Amniotic stem cell (primary cell): ENCODE measurements at places on chromosomes 2 and 18.
A peak's percentile ranks its signal among the peaks of the same experiment; 100 is the strongest.

DNA sequence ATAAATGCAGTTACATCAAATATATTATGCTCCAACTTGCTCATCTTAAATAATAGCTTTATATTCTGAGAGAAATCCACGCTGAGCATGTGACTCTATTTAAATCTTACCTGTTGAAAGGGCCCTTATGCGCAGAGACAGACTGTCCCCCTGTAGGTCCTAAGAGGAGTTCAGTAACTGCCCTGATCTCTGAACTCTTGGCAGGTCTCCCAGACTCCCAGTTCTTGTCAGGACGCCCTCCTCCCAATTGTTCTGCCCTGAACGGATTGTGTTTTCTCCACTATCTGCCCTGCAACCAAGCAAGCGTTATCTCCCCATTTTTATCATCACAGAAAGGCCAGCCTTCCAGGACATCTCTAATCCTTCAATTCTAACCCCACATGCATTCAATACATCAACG, 954.6 kb downstream of the TSN start:
- no peak for DNase-seq

DNA sequence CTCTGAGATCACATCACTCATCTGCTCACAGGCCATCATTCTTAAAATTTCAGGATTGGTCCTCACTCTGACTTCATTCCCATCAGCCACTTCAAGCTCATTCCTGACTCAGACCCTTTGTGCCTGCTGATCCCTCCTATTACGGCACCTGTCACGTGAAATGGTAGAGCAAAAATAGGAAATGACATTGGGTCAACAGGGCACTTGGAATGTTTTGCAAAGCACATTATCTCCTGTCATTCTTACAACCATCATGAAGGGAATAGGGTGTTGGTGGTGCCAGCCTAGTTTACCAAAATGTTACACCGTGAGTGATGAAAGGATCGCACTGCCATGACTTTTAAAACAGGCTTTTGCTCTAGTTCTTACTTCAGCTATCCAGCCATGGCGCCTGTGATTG, 61.1 kb downstream of the EIF5B start:
- no peak for DNase-seq

DNA sequence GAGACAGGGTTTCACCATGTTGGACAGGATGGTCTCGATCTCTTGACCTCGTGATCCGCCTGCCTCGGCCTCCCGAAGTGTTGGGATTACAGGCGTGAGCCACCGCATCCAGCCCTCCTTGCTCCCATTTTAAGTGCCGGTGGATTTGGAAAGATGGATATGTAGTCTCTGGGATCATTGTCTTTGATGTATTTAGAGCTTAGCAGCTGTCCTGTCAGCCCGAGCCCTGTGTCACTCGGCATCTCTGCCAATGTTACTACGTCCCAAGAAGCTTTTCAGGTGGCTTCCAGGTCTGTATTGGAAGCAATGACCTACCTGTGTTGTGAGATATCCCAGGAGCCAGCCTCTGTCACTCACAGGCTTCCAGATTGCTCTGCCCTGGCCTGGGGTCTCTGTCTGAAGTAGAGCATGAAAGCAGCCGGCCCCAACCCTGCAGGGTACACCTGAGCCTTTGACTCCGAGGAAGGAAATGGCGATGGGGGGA, 35.3 kb downstream of the MAP4K4 start:
- DNase-seq: no peak

GRCh38 chr2:1618191-1618961, 125.9 kb downstream of the PXDN start:
- DNase-seq: no peak

DNA sequence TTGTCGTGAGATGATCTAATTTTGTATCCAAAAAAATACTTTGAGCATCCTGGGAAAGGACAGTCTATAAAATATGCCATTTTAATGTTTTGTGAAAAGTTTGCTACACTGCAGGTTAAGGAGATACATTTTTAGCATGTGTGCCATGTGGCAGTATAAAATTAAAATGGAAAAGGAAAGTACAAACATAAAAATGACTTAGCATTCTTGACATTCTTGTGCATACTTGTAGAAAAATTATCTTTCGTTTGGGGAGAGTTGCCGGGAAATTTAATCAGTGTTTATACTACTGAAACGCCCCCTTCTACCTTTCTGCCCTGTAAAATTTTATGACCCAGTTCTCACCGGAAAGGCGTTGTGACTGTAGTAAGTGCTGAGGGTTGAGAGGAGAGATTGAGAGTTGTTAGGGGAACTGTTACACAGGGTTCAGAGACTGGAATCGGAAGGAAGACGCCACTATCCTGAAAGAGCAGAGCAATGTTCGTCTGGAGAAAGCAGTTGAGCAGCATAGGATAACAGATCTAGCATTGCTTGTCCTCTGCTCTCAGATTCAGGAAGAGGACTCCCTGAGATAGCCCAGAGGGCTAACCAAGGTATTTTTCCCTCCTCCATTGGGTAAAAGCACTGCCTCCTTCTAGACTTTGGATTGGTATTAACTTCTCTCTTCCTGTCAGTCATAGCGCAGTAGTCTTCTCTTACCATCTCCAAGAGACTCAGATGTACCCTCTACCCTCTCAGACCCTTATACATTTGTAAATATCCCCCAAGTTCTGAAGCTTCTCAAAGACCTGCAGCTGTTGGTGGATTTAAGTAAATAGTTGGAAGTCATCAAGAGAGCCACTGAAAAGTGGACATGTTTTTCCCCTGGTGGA, 2.7 kb downstream of the CDH20 start:
- DNase-seq: no peak

GRCh38 chr2:175107146-175107545, 60.9 kb downstream of the ATF2 start:
- no peak for DNase-seq

DNA sequence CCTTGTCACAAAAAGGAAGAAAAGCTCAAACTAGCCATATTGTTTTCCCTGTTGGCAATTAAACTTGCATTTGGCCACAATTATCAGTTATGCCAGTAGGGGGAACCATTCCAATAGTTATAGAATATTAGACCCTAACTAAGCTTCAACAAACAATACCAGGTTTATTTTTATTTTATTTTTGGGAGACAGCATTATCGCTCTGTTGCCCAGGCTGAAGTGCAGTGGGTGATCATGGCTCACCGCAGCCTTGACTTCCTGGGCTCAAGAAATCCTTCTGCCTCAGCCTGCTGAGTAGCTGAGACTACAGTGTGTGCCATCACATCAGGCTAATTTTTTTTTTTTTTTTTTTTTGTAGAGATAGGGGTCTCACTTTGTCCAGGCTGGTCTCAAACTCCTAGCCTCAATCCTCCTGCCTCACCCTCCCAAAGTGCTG, 102.1 kb downstream of the ATAD2B start:
- peak; percentile 32 for DNase-seq

DNA sequence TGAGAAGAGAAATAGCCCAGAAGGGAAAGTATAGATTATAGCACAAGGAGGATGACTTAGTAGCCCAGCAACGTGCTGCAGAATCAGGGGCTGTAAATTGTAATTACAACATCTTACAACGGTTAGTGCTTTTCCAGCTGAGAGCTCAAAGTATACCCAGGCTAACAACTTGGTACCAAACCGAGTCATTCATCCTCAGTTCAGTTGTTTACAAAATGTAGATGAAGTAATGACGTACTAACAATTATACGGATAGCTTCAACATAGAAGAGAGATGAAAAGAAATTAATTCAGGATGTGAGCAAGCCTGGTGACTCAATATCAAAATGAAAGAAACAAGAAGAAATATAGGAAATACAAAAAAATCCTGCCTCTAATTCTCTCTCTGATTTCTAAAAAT, 99.2 kb downstream of the DYNAP start:
- DNase-seq: no peak

DNA sequence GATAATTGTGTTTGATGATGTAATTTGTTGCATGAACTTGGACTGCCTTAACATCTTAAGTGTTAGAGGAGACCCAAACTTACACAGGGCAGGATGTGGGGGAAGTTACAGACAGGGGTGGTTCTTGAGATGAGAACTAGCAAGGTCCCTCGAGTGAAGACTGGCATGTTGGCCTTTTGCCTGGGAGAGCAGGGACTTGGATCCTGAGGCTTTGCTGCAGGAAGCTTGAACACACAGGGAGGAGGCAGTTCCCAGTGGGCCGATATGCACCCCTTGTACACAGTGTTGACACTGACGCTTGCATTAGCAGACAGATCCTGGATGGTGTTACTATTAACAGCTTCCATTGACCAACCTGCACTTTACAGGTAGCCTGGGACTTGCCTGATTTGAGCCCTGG, 47.5 kb downstream of the CHRNA1 start:
- DNase-seq: no peak

- no peak for DNase-seq
Measured at GRCh38 chr2:117631152-117631945, 183.1 kb upstream of the DDX18 start.

DNA sequence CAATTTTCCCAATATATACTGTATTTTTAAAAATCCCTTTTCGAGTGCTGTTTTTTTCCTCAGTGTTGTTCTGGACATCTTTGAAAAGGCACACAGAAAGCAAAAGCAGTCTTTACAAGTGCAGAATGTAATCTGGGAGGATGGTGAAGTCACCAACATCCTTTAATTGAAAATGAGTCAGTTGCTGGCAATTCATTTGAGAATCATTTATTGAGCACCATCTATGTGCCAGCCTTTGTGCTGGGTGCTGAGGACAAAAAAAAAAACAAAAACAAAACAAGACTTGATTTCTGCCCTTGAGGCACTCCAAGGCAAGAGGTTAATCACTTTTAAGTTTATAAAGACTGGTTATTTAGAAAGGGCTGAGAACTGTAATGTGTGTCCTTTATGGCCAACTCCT, 46.7 kb upstream of the ACVR1 start:
- no peak for DNase-seq

DNA sequence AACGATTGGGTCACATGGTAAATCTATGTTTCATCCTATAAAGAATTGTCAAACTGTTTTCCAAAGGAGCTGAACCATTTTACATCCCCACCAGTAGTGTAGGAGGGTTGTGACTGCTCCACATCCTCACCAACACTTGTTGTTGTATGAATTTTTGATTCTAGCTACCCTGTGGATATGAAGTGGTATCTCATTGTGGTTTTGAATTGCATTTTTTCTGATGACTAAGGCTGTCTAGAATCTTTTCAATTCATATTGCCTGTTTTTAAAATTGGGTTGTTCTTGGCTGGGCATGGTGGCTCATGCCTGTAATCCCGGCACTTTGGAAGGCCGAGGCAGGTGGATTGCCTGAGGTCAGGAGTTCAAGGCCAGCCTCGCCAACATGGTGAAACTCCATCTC, 44.5 kb downstream of the TXNL1 start:
- no peak for DNase-seq
